T-helper 22 cell (primary cell): ENCODE measurements at places on chromosomes 7 and 10.

DNA sequence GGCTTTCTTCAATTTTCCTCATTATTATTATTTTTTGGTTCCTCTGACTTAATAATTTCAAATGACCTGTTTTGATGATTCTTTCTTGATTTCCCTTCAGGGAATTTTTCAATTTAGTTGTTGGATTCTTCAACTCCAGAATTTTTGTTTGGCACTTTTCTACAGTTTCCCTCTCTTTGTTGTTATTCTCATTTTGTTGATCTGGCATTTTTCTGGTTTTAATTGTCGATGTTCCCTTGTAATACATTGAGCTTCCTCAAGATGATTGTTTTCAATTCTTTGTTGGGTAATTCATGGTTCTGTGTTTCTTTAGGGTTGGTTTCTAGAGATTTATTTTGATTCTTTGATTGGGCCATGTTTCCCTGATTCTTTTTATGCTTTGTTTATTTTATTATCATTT lies 67.8 kb upstream of the DNAJC1 start:
- DNase-seq, result no peak

DNA sequence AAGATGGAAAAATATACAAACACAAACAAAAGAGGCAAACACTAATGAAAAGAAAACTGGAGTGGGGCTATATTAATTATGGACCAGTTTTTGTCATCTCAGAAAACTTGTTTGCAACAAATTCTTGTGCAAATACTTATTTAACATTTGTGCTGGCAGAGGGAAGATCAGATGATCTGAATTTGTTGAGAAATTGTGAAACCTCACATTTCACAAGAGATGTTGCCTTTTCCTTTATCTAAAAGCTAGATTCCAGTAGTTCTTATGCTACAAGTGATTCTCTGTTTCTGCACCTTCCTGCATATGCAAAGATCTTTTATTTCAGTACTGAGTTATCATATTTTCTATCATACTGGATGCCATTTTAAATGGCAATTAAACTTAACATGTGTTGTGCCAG lies 320.7 kb downstream of the SUGCT start:
- DNase-seq, result no peak

GRCh38 chr7:46490406-46490805 lies 569.3 kb upstream of the IGFBP3 start:
- DNase-seq, result no peak

DNA sequence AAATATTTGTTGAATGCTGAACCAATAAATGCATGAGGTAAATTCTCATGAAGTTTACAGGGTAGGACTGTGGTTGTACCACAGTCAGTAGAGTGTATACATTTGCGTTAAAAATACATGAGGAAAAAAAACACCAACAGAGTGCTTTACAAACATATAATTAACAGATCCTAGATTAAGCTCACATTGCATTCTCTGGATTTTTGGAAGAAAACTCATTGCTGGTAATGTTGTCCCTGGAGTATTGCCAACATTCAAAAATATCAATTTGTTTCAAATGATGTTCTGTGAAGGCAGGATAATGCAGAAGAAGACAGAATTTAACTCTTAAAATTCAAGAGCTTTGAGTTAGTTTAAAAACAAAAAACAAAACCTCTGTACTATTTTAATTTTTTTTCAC lies 95.5 kb downstream of the MBL2 start:
- no peak for DNase-seq

- no peak for DNase-seq
Measured at GRCh38 chr7:92115821-92116220, 18.5 kb downstream of the CYP51A1 start.
